ENCODE measurements at places on chromosomes 7 and 10.

- no peak for DNase-seq
Observed at GRCh38 chr10:3700531-3701076, 84.4 kb downstream of the KLF6 start.

- DNase-seq: no peak
Observed at GRCh38 chr10:34384372-34384771, 430.7 kb downstream of the PARD3 start.

- DNase-seq: no peak
Observed at GRCh38 chr7:155007947-155008346, 5.0 kb upstream of the PAXIP1 start.

DNA sequence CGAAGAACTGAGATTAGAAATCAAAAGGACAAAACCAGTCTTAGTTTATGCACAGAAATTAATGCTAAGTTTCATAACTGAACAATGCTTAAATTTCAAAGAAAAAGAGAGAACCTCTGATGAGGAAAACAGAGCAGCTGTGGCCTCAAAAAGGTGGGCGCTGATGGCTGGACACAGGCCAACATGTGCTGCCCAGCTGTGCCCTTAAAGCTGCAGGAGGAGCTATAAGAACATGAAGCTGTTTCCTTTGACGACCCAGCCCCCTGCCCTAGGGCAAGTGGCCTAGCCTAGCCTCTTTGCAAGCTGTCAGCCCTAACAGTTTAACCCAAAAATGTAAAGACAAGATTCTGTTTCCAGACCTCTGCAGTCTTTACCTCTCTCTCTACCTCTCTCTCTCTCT is 107.7 kb downstream of the GRID1 start:
- DNase-seq: no peak

GRCh38 chr7:23380556-23380955 is 81.4 kb downstream of the MALSU1 start:
- DNase-seq: no peak

GRCh38 chr7:27071622-27072390 is 24.0 kb downstream of the HOXA1 start:
- no peak for DNase-seq

DNA sequence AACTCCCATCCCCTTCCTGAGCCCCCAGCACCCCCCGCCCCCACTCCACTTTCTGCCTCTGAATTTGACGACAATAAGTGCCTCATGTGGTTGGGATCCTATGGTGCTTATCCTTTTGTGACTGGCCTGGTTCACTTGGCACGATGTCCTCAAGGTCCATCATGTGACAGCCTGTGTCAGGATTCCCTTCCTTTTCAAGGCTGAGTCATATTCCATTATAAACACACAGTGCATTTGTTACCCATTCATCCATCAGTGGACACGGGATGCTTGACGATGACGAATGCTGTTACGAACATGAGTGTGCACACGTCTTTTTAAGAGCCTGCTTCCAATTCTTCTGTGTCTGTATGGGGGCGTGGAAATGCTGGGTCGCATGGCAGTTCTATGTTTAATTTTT is 26.7 kb downstream of the SHH start:
- no peak for DNase-seq

Measured in AG04449 (cell line).